ENCODE measurements at places on chromosomes 5 and 9.
A peak's percentile ranks its signal among the peaks of the same experiment; 100 is the strongest.

DNA sequence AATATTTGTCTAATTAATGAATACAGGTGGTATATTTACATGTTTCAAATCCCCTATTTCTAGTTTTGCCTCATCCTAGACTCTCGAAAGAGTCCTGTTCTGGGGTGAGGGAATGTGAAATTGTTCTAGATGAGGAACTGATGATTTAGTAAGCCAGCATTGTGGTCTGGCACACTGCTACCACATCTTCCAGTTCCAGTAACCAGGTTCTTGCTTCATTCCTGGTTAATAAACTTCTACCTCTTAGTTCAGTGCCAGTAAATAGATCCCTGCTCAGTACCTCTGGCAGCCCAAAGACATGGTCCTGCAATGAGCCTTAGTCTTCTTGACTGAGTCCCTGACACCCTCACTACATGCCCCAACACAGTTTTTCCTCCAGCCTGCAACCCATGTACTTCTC, 207.7 kb downstream of the SREK1 start:
- H3K4me3 ChIP-seq = no peak overlapping the region
- DNase-seq = no peak
- H3K27ac ChIP-seq = no peak overlapping the region
- peaks cover 21% of the 10 kb centered on the region for H3K27me3 ChIP-seq
- no peaks in the 10 kb centered on the region for H3K36me3 ChIP-seq

- H3K4me3 ChIP-seq = no peak overlapping the region
- H3K27ac ChIP-seq = no peak overlapping the region
- no peaks in the 10 kb centered on the region for H3K4me1 ChIP-seq
- no peak for DNase-seq
- H3K27me3 ChIP-seq = no peaks in the 10 kb centered on the region
Measured at GRCh38 chr5:854217-854616, 3.4 kb upstream of the ZDHHC11 start.

DNA sequence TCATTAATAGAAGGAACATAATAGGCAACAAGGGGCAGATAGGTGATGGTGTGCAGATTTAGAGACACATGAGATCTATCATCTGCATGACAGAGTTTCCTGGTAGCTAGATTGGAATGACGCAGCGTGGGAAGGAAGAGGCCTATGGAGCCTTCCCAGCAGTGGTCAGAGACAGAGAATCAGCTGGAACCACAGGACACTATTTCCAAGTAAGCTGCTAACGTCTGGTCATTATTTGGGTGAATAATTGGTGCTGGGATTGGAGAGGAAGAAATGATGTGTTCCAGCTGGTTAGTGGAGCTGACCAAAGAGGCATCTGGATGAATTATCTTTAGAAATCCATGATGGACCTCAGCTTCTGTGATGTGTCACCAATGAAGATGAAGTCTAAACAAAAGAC, 91.2 kb upstream of the PRR16 start:
- no peaks in the 10 kb centered on the region for H3K4me1 ChIP-seq
- no peak overlapping the region for H3K27ac ChIP-seq
- DNase-seq = no peak
- no peak overlapping the region for H3K4me3 ChIP-seq

GRCh38 chr5:39022151-39022550, 52.0 kb downstream of the RICTOR start:
- no peaks in the 10 kb centered on the region for H3K27me3 ChIP-seq
- no peak for DNase-seq
- peaks cover 61% of the 10 kb centered on the region for H3K36me3 ChIP-seq
- peaks cover 27% of the 10 kb centered on the region for H3K4me1 ChIP-seq
- no peak overlapping the region for H3K4me3 ChIP-seq
- H3K27ac ChIP-seq = no peak overlapping the region

GRCh38 chr5:178086266-178086665, 27.1 kb upstream of the N4BP3 start:
- H3K27ac ChIP-seq = no peak overlapping the region
- H3K27me3 ChIP-seq = peaks cover 20% of the 10 kb centered on the region
- H3K36me3 ChIP-seq = no peaks in the 10 kb centered on the region
- no peaks in the 10 kb centered on the region for H3K4me1 ChIP-seq
- no peak for DNase-seq

- H3K36me3 ChIP-seq = no peaks in the 10 kb centered on the region
- H3K4me3 ChIP-seq = no peak overlapping the region
- peak; percentile 29 for DNase-seq
- H3K4me1 ChIP-seq = peaks cover 43% of the 10 kb centered on the region
- peaks cover 7% of the 10 kb centered on the region for H3K27me3 ChIP-seq
- no peak overlapping the region for H3K27ac ChIP-seq
Measured at GRCh38 chr9:36924071-36924470, 110.0 kb downstream of the PAX5 start.

DNA sequence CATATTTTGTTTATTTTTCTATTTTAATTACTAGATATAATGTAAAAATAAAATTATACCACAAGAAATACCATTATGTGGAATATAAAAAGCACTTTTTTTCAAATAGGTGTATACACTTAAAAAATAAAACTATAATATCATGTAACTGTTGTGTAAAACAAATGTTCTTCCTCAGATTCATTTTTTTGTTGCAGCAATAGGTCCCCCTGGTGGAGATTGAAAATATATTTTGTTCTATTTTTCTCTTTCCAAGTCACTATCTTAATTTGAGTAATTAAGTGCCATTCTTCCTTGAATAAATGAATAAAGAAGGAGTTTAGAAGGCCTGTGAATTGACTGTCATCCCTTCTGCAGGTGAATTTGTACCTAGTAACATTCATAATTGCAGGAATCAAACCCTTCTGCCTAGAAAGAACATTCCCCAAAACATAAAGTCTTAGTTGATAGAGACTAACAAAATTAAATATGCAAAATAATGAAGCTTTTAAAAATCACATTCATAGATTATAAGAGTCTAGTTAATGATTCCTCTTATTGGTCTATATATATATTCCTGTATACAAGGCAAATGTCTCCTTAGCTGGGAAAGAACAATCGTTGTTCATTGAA, 23.4 kb downstream of the CETN3 start:
- no peak overlapping the region for H3K4me3 ChIP-seq
- no peaks in the 10 kb centered on the region for H3K4me1 ChIP-seq
- H3K36me3 ChIP-seq = no peaks in the 10 kb centered on the region
- H3K27me3 ChIP-seq = peaks cover 4% of the 10 kb centered on the region
- DNase-seq = no peak

DNA sequence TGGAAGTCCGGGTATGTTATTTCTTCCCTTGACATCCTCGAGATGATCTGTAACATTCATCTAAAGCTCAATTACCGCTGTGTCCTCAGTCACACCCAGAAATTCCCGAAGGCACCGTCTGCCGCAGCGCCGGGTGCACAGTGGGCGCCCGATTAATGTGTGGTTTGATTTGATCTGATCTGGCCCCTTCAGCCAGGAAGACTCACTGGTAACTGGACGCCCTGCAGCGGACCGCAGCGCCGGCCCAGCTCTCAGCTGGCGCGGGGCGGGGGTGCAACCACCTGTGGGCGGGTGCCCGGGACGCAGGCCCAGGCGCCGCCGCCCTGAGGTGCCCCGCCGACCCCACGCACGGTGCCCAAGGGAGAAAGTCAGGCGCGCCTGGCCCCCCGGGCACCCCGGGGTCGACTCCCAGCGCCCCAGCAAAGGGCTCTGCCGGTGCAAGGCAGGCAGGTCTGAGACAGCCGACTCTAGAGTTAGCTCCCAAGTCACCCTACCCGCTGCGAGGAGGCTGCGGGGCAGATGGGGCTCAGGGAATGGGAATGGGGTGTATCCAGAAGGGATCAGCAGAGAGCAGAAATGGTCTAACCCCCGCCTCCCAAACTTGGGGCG, 1.7 kb downstream of the EPB41L4B start:
- no peak for DNase-seq
- peak overlapping the region; percentile 59 for H3K4me3 ChIP-seq
- no peaks in the 10 kb centered on the region for H3K36me3 ChIP-seq
- peaks cover 12% of the 10 kb centered on the region for H3K4me1 ChIP-seq

- H3K27me3 ChIP-seq = peaks cover 30% of the 10 kb centered on the region
- H3K27ac ChIP-seq = no peak overlapping the region
- no peak overlapping the region for H3K4me3 ChIP-seq
Measured at GRCh38 chr5:135503871-135504270, 31.9 kb downstream of the NEUROG1 start.

GRCh38 chr9:116576386-116576785, 110.7 kb upstream of the TRIM32 start:
- DNase-seq = no peak
- no peaks in the 10 kb centered on the region for H3K4me1 ChIP-seq
- no peaks in the 10 kb centered on the region for H3K36me3 ChIP-seq
- H3K27me3 ChIP-seq = no peaks in the 10 kb centered on the region
- no peak overlapping the region for H3K4me3 ChIP-seq

DNA sequence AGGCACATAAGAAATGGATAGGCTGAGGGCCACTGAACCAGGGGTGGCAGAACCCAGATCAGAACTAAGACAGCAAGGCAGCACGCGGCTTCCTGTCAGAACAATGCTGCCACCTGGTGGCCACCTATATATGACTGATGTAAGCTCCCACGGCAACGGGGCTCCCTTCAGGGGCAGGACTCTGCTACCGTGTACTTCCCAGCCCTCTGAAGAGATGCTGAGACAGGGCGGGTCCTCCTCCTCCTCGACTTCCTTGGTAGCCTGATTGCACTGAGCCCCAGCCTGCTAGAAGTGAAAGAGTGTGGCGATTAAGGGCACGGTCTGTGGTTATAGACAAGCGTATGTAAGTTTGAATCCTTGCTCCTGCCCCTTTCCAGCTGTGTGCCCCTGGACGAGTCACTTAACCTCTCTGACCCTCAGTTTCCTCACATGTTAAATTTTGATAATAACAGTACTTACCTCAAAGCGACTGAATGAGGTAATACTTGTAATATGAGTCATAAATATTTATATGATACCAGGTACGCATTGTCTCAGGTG, 13.3 kb downstream of the RPS14 start:
- peak; percentile 91 for DNase-seq
- peak overlapping the region; percentile 49 for H3K4me3 ChIP-seq
- peaks cover 11% of the 10 kb centered on the region for H3K4me1 ChIP-seq
- no peaks in the 10 kb centered on the region for H3K27me3 ChIP-seq
- H3K36me3 ChIP-seq = peaks cover 7% of the 10 kb centered on the region
- peak overlapping the region; percentile 45 for H3K27ac ChIP-seq

- H3K27me3 ChIP-seq = no peaks in the 10 kb centered on the region
- no peak overlapping the region for H3K27ac ChIP-seq
- H3K4me1 ChIP-seq = peaks cover 6% of the 10 kb centered on the region
- no peaks in the 10 kb centered on the region for H3K36me3 ChIP-seq
- DNase-seq = no peak
Measured at GRCh38 chr5:149445739-149446369, 66.8 kb upstream of the IL17B start.

- no peak overlapping the region for H3K4me3 ChIP-seq
- DNase-seq = no peak
- H3K27ac ChIP-seq = no peak overlapping the region
- no peaks in the 10 kb centered on the region for H3K36me3 ChIP-seq
- H3K27me3 ChIP-seq = peaks cover 36% of the 10 kb centered on the region
Measured at GRCh38 chr5:72394688-72395087, 74.5 kb downstream of the PTCD2 start.

GRCh38 chr5:88426441-88426840, 157.8 kb upstream of the TMEM161B start:
- H3K36me3 ChIP-seq = no peaks in the 10 kb centered on the region
- H3K4me1 ChIP-seq = no peaks in the 10 kb centered on the region
- no peak overlapping the region for H3K4me3 ChIP-seq
- no peak for DNase-seq

DNA sequence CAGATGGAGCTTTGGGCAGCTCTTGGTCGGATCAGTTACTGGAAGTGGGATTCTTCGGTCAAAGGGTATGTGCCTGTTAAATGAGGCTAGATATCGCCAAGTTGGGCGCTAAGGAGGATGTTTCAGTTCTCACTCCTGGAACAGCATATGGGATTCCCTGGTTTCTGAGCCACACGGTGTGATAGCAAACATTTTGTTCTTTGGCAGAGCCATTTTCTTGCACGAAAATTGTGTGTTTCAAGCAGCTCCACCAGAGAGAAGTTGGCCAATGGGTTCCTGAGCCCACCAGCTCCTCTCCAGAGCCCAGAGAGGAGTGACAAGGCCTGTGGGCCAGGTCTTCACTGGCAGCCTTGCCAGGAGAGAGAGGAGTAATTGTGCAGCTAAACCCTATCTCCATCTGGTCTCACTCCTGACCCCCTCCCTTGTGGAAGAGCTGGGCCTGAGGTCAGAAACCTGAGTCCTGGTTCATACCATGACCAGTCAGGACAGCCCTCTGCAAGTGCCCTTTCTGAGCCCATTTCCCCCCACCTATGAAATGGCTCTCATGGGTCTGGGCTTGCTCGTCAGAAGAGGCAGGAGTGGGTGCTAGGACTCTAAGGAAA, 10.7 kb upstream of the SLC6A7 start:
- DNase-seq = no peak
- no peaks in the 10 kb centered on the region for H3K4me1 ChIP-seq
- H3K4me3 ChIP-seq = no peak overlapping the region
- no peaks in the 10 kb centered on the region for H3K36me3 ChIP-seq
- H3K27ac ChIP-seq = no peak overlapping the region

- H3K4me1 ChIP-seq = peaks cover 55% of the 10 kb centered on the region
- H3K4me3 ChIP-seq = peak overlapping the region; percentile 59
- peak overlapping the region; percentile 99 for H3K27ac ChIP-seq
- no peaks in the 10 kb centered on the region for H3K27me3 ChIP-seq
- H3K36me3 ChIP-seq = peaks cover 7% of the 10 kb centered on the region
- DNase-seq = no peak
Measured at GRCh38 chr5:54645882-54646355, 128.4 kb downstream of the SNX18 start.

DNA sequence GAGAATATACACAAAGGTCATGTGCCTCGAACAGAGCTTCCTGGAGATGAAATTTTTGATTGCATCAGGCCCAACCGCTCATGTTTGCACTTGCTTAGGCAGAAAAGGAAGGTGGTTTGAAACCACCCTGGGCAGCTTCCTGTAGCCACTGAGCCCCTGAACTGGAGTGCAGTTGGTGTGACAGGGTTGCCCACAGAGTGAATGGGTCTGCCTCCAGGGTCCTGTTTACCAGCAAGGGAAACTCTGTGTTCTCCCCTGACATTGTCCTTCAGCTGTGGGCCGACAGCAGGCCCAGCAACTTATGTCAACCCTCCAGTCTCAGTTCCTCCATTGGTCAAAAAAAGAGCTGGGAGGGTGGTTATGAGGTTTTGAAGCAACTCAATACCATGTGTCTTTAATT, 289.6 kb downstream of the KIF4B start:
- H3K27ac ChIP-seq = no peak overlapping the region
- no peaks in the 10 kb centered on the region for H3K36me3 ChIP-seq
- DNase-seq = no peak
- no peak overlapping the region for H3K4me3 ChIP-seq
- no peaks in the 10 kb centered on the region for H3K4me1 ChIP-seq
- no peaks in the 10 kb centered on the region for H3K27me3 ChIP-seq

- H3K4me3 ChIP-seq = no peak overlapping the region
- H3K4me1 ChIP-seq = no peaks in the 10 kb centered on the region
- H3K36me3 ChIP-seq = no peaks in the 10 kb centered on the region
- no peak for DNase-seq
Measured at GRCh38 chr5:175381130-175381529, 62.9 kb downstream of the DRD1 start.

DNA sequence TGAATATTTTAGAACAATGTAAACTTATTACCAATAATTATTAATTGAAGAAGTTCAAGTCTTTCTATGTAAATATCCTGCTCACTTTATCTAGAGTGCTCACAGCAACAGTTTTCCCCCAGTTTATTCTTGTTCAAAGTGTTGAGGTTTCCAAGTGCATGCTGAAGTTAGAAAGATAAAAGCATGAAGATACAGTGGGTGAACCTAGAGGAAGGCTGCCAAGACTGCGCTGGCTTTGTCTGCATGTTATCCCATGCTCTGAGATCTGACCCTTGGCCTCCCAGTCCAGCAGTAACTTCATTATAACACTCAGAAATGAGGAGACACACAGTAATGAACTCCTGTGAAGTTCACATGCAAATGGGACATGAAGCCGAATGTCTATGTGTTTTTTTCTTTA, 76.0 kb upstream of the PIP5K1B start:
- no peak overlapping the region for H3K4me3 ChIP-seq
- peaks cover 12% of the 10 kb centered on the region for H3K27me3 ChIP-seq
- H3K27ac ChIP-seq = no peak overlapping the region
- H3K36me3 ChIP-seq = no peaks in the 10 kb centered on the region
- DNase-seq = no peak
- no peaks in the 10 kb centered on the region for H3K4me1 ChIP-seq

All from activated CD4-positive, alpha-beta memory T cell treated with anti-CD3 and anti-CD28 coated beads, Interleukin-2, amount 10 ng/mL, durations not matched to agents 7 days and 5 days (primary cell).